ENCODE measurements at places on chromosomes 3 and 15. TPM values are rescaled to one million over a fixed set of nuclear protein-coding genes. Genes with fewer than 3 reads are reported as not detected.
A peak's percentile ranks its signal among the peaks of the same experiment; 100 is the strongest.

- H3K36me3 ChIP-seq: no peaks in the 10 kb centered on the region
- peak; percentile 66 for DNase-seq
- H3K4me3 ChIP-seq: no peak overlapping the region
- no peaks in the 10 kb centered on the region for H3K27me3 ChIP-seq
- H3K27ac ChIP-seq: no peak overlapping the region
- H3K4me1 ChIP-seq: no peaks in the 10 kb centered on the region
These were observed 48.7 kb downstream of the COL8A1 start for GRCh38 chr3:99686955-99687612.

- H3K27ac ChIP-seq: no peak overlapping the region
- no peak for DNase-seq
- no peaks in the 10 kb centered on the region for H3K36me3 ChIP-seq
- H3K4me3 ChIP-seq: no peak overlapping the region
- no peaks in the 10 kb centered on the region for H3K4me1 ChIP-seq
These were observed 16.7 kb downstream of the HCN4 start for GRCh38 chr15:73352082-73352481.

DNA sequence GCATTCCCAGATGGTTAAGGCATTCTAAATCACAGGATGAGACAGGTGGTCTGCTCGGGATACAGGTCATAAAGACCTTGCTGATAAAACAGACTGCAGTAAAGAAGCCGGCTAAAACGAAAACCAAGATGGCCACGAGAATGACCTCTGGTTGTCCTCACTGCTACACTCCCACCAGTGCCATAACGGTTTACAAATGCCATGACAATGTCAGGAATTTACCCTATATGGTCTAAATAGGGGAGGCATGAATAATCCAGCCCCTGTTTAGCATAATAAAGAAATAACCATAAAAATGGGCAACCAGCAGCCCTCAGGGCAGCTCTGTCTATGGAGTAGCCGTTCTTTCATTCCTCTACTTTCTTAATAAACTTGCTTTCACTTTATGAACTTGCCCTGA, 151.1 kb downstream of the ZNF385D start:
- H3K27me3 ChIP-seq: no peaks in the 10 kb centered on the region
- H3K27ac ChIP-seq: no peak overlapping the region
- DNase-seq: no peak
- no peak overlapping the region for H3K4me3 ChIP-seq
- no peaks in the 10 kb centered on the region for H3K36me3 ChIP-seq
- H3K4me1 ChIP-seq: no peaks in the 10 kb centered on the region

GRCh38 chr3:113628316-113628715, 68.1 kb downstream of the USF3 start:
- H3K36me3 ChIP-seq: peaks cover 25% of the 10 kb centered on the region
- DNase-seq: no peak
- H3K27ac ChIP-seq: no peak overlapping the region
- no peaks in the 10 kb centered on the region for H3K27me3 ChIP-seq
- H3K4me1 ChIP-seq: no peaks in the 10 kb centered on the region

GRCh38 chr3:64355401-64355807, 130.1 kb upstream of the PRICKLE2 start:
- H3K27ac ChIP-seq: peak overlapping the region; percentile 41
- DNase-seq: peak; percentile 83
- peaks cover 16% of the 10 kb centered on the region for H3K4me1 ChIP-seq
- H3K36me3 ChIP-seq: no peaks in the 10 kb centered on the region
- H3K4me3 ChIP-seq: no peak overlapping the region
- H3K27me3 ChIP-seq: no peaks in the 10 kb centered on the region

DNA sequence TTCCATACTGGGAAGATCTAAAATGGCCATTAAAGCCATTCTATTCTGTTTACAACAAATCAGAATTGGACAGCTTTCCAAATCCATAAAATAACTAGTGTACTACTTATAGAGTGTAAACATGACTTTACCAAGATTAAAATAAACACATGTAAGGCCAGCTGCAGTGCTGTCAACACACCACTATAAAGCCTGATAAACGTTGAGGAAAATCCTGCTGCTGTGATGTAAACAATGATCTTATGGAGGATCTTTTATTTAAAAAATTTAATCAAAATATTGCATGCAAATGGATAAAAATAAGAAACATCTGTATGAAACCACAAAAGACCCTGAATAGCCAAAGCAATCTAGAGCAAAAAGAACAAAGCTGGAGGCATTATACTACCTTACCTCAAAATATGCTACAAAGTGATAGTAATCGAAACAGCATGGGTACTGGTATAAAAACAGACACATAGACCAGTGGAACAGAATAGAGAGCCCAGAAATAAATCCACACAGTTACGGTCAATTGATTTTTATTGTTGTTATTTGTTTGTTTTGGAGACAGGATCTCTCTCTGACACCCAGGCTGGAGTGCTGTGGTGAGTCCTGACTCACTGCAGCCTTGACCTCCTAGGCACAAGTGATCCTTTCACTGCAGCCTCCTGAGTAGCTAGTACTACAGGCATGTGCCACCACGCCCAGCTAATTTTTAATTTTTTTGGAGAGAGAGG, 428.8 kb upstream of the C2CD4B start:
- no peak overlapping the region for H3K27ac ChIP-seq
- no peak for DNase-seq
- no peaks in the 10 kb centered on the region for H3K27me3 ChIP-seq
- no peaks in the 10 kb centered on the region for H3K36me3 ChIP-seq

DNA sequence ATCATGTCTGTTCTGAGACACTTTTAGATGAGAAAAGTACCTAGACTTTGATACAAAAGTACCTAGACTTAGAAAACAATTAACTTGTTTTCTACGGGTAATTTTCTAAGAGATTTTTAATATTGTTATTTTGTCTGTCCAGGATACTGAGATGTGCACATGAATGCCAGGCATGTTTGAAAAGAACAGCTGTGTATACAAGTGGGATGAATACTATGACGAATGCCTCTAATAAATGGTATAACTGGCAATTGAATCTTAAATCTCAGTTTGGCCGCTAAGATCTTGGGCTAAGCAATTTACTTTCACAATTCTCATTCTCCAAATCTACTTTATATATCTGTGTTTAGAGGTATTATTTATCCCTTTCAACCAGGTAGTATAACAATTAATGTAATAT, 207.4 kb downstream of the CBLB start:
- no peaks in the 10 kb centered on the region for H3K27me3 ChIP-seq
- DNase-seq: no peak
- H3K4me3 ChIP-seq: no peak overlapping the region
- no peak overlapping the region for H3K27ac ChIP-seq
- peaks cover 74% of the 10 kb centered on the region for H3K36me3 ChIP-seq

DNA sequence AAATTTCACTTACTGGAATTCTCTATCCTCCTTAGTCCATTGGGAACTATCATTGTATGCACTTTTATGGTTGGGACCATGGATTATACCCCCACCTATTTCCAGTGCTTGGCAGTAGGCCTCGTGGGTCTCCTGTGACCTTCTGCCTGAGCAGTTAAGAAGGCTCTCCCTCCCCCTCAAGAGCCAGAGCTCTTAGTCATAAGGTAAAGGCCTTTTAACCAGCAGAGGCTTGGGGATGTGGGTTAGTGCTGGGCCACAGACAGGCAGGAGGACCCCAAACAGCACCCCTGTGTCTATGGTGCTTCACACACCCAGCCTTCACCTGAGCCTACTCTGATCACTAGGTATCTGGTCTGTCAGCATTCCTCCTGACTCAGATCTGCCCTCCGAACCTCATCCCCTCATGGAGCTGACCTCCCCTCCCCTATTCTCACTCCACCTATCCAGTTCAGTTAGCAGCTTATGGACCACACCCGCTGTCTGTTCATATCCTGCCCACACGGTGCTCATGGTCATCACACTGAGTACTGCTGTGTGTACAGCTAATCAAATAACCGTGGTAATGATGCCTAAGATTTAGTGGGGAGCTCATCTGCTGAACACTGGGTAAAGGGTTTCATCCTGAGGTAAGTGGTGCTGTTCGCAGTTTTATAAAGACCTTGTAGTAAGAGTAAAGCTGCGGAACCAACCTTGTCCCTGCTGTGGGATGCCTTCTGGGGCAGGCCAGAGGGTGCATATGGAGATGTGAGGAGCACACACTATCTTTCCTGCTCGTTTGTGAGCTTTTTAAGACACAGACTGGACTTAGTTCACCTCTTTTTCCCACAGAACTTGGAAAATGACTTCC, 40.9 kb downstream of the KLHL18 start:
- no peak overlapping the region for H3K27ac ChIP-seq
- peaks cover 36% of the 10 kb centered on the region for H3K36me3 ChIP-seq

DNA sequence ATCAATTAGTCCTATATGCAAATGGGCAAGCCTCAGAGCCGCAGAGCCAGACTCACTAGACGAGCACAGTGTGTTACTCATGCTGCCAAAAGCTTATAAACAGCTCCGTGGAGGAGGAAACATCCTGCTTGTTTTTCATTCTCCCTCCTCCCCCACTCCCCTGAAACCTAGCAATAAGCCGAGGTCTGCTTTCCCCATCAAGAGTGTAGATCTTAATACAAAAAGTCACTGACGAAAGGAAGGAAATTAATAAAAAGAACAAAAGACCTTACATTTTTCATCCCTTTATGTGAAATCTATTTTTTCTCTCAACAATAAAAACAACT, 88.5 kb downstream of the XXYLT1 start:
- H3K27me3 ChIP-seq: no peaks in the 10 kb centered on the region
- peak; percentile 76 for DNase-seq
- peaks cover 20% of the 10 kb centered on the region for H3K4me1 ChIP-seq
- H3K4me3 ChIP-seq: no peak overlapping the region
- peak overlapping the region; percentile 42 for H3K27ac ChIP-seq
- H3K36me3 ChIP-seq: no peaks in the 10 kb centered on the region

- no peak overlapping the region for H3K27ac ChIP-seq
- H3K36me3 ChIP-seq: peaks cover 53% of the 10 kb centered on the region
- peaks cover 15% of the 10 kb centered on the region for H3K4me1 ChIP-seq
- H3K4me3 ChIP-seq: no peak overlapping the region
These were observed 289.7 kb upstream of the TPM1 start for GRCh38 chr15:62752657-62753517.

DNA sequence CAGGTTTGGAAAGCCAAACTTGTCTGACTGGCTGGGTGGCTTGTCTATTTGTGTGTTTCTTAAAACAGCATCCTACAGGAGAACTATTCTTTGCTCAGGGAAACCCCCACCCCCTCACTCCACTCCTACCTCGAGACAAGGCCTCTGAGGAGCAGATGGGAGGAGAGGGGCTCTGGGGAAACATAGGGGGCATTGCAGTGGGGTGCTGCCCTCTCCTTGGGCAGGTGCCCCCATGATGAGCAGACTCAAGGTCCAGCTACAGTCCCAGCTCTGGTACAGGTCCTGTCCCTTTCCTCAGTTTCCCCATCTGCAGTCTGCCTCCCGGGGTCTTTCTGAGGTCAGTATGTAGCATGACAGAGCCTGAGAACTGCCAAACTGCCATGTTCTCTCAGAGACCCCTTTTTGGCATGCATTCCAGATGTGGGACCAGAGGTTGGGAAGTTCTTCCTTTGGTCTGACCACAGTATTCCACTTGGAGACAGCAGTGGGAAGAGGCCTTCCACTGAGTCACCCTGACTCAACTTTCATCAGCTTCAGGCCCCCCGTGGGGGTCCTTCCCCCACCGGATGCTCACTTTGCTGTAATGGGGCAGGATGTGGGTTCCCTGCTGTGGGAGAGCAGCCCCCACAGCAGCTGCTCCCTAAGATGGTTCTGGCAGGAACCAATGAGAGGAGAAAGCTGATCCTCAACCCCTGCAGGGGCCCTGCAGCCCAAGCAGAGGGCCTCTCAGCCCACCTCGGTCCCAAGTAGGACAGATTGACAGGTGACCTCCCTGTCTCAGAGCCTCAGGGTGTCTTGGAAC, 32.3 kb upstream of the CYP11A1 start:
- H3K4me1 ChIP-seq: peaks cover 4% of the 10 kb centered on the region
- H3K4me3 ChIP-seq: no peak overlapping the region
- no peak for DNase-seq
- no peaks in the 10 kb centered on the region for H3K36me3 ChIP-seq

DNA sequence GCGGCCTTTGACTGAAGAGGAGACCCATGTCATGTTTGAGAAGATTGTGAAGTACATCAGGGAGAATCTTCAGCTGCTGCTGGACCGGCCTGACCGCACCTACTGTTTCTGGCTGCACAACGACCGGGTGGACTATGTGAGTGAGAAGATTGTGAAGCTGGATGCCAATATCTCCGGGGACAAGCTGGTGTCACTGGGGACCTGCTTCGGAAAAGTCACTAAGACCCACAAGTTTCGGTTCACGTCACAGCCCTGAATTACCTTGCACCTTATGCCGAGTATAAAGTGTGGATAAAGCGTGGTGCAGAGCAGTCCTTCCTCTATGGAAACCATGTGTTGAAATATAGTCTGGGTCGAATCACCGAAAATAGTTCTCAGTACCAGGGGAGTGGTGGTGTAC, 16.0 kb upstream of the DNAJC13 start:
- peaks cover 7% of the 10 kb centered on the region for H3K4me1 ChIP-seq
- no peaks in the 10 kb centered on the region for H3K27me3 ChIP-seq
- no peaks in the 10 kb centered on the region for H3K36me3 ChIP-seq
- no peak overlapping the region for H3K27ac ChIP-seq
- no peak overlapping the region for H3K4me3 ChIP-seq

- H3K36me3 ChIP-seq: no peaks in the 10 kb centered on the region
- no peak overlapping the region for H3K27ac ChIP-seq
- H3K27me3 ChIP-seq: no peaks in the 10 kb centered on the region
- DNase-seq: no peak
- H3K4me1 ChIP-seq: peaks cover 16% of the 10 kb centered on the region
These were observed 154.4 kb downstream of the RPLP1 start for GRCh38 chr15:69606921-69607500.

CTNNB1 gene
- total RNA-seq: 102 TPM

PGBD4 gene
- total RNA-seq: 1.9 TPM

GOLGA8K gene
- total RNA-seq: not detected

POC1A gene
- not detected for total RNA-seq

C3orf85 gene
- not detected for total RNA-seq

FGD5 gene
- 34.1 TPM for total RNA-seq

FILIP1L gene
- 59.8 TPM for total RNA-seq

FAM162A gene
- 21.0 TPM for total RNA-seq

DAZL gene
- total RNA-seq: not detected

CAMP gene
- total RNA-seq: not detected

ACAA1 gene
- 44.2 TPM for total RNA-seq

FSD2 gene
- not detected for total RNA-seq

CD96 gene
- total RNA-seq: 7.8 TPM

IQCF5 gene
- not detected for total RNA-seq

Measured in stomach (tissue), 19 donors.